ENCODE measurements at places on chromosomes 2 and 18.

DNA sequence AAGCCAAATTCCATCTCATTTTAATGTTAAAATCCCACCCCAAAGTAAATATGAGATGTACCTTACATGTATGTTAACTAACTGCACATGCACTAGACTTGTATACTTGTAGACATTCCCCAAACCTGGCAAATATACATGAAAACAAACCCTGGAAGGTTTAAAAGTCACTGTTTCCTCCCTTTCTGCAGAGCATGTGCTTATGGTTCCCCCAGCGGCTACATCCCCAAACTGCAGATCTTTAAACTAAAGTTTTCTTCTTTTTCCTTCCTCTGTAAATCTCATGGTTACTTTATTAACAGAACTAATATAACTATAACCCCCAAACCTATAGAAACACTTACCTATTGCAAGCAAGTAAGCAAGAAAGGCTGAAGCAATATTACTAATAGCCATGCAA, 731.5 kb downstream of the LRP1B start:
- no peak for DNase-seq

DNA sequence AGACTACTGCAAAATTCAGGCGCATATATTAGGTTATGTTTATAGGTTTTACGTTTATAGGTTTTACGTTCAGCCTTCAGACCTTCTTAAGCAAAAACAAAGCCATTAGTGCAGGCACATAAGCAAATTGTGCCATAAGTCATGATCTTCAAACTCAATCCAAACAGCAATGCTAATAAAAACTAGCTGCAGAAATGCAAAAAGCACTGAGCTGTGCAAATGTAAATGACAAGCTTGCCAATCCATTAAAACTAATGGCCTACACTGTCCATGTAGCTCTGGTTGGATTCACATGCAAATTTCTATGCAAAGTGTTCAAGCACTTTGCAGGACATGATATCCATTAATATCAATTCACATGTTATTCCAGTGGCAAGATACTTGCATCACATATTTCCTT, 50.9 kb downstream of the LRPPRC start:
- DNase-seq: no peak

GRCh38 chr2:217993817-217994463, 8.9 kb downstream of the TNS1 start:
- no peak for DNase-seq

DNA sequence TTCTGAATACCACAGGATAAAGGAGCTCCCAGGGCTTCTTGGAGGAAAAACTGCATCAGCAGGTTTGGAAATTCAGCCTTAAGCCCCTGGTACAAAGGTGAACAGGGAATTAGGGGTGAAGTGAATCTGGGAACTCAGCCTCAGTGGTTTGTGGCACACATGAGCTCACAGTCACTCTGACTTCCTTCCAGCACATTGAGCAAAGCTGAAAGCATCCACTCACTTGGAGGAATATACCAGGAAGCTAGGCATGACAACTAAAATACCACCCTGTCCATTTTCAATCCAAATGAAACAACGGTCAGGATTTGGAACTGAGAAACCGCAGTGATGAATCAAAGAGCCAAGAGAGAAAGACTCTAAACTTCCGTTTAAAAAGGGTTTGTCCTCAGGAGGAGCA, 216.1 kb downstream of the ICOS start:
- no peak for DNase-seq

GRCh38 chr18:42137693-42138375, 182.8 kb downstream of the PIK3C3 start:
- DNase-seq: no peak
